ENCODE measurements at places on chromosomes 3 and 15.

GRCh38 chr3:33067484-33067883, 29.5 kb downstream of the GLB1 start:
- DNase-seq: no peak

DNA sequence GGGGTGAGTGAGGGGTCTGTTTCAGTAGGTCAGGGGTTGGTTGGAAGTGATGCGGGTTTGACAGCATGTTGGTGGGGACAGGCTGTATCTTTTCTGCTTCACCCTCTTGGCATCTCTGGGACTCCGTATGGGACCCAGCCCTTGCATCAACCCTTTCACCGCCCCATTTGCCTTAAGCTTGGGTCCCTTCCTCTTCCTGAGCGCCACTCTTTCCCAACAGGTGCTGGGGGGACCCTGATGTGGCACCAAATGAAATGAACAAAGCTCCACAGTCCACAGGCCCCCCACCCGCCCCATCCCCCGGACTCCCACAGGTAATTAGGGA, 1.1 kb downstream of the EIF4G1 start:
- DNase-seq: no peak

DNA sequence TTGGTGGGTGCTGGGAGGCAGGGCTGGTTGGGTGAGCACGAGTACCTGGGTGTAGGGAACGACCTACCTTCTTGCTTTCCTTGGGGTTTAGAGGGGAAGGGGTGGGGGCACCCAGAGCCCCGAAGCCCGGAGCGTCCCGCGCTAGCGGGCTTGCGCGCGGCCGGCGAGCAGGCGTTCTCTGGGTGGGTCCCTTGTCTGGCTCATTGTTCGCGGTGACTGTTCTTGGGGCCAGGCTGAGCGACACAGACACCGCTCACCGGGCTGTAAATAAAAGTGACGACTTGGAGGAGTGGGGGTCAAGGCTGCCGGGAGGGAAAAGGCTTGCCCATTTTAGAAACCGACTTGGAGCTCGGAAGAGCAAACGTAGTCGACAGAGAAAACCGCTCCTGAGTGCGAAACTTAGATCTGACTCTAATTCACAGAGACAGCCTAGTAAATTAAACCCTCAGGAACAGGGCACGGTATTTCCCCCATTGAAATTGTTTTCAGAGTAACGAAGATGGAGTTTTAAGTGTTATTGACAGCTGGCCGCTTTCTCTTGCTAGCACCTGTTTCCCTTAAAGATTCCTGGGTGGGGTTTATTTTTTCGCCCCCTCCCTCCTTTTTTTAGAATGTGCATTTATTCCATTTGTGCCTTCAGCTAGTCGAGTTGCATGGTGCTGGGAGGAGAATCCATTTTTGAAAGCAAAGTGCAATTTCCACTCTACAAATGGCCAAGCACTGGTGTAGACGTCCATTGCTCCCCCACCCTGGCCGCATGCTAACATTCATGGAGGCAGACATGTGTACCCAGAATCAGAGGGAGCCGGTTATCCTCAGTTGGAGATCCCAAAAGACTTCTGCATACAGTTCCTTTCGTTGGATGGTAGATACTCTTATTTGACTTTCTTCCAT, 532.1 kb upstream of the SEMA6D start:
- DNase-seq: no peak

DNA sequence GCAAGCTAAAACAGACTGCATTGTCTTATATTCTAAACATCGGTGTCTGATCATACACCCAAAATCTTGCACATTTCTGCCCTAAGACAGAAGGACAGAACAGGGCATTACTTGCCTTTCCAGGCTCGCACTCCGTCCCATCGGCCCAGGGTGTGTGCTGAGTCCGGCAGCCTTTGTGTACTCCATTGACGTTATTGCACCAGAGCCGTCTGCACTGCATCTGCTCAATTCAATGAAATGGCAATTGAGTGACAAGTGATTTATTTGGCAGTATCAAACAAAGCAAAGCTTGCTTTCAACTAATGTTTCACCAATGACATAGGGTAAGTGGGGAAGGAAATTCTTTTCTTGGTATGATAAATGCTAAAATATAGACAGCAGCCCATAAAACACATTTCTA, 40.0 kb downstream of the ADAMTS9 start:
- no peak for DNase-seq

DNA sequence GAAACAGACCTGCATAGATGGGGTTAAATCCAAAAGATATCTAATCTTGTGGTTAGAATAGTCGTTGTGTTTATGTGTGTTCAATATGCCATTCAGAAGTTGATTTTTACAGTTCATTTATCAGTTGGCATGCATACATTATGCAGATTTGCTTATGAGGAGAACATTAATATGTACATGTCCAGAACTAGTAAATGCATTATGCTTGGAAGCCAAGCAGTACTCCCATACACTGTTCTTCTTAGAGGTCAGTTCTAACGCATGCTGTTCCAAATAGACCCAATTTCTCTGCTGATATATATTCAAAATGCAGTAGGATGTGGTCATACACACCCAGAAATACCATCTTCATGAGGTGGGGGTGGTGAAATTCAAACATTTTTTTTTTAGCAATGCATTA, 956 bp downstream of the FGF12 start:
- no peak for DNase-seq

DNA sequence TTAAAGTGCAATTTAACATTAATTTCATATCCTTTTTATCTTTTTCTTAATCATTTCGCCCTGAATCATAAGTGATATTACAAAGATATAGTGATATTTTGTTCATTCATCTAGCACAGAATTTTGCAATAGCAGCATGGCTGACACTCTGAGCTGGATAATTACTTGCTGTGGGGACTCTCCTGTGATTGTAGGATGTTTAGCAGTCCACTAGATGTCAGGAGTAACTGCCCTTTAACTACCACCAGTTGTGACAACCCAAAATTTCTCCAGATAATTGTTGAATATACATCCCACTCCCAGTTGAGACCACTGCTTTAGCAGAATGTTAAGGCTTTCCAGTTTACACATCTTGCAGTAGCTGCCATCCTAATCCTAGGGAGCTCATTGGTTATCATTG, 196.8 kb upstream of the MBNL1 start:
- peak; percentile 60 for DNase-seq

- DNase-seq: no peak
Measured at GRCh38 chr3:123658118-123658851, 73.4 kb upstream of the HACD2 start.

DNA sequence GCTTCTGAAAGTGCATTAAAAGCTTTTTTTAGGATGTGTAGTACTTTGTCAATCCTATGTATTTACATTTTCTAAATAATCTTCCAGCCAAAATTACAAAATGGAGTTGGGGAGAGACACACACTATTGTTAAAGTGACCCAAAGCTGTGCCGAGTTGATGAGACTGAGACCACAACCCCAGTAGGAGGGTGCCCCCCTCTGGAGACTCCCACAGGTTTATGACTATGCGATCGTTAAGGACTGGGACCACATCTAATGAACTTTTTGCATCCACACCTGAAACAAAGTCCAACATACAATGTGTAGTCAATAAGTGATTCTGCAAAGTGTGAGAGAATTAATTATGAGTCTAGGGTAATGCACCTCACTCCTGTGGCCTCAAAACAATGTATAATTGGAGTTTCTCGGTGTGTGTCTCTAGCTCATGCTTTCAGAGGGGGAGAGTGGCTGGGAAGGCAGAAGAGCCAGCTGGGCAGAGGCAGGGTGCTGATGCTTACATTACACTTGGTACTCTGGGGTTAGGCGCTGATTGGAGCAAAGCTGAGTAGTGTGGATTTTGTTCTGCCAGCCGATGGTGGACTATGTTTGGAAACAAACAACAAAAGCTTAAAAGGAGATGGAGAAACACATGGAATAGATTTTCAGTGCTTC, 102.8 kb downstream of the KCNH8 start:
- no peak for DNase-seq

- no peak for DNase-seq
Measured at GRCh38 chr3:185764980-185765370, 59.9 kb downstream of the IGF2BP2 start.

- no peak for DNase-seq
Measured at GRCh38 chr3:36776436-36776835, 12.1 kb upstream of the DCLK3 start.

GRCh38 chr3:61853912-61854311, 292.5 kb downstream of the PTPRG start:
- no peak for DNase-seq

DNA sequence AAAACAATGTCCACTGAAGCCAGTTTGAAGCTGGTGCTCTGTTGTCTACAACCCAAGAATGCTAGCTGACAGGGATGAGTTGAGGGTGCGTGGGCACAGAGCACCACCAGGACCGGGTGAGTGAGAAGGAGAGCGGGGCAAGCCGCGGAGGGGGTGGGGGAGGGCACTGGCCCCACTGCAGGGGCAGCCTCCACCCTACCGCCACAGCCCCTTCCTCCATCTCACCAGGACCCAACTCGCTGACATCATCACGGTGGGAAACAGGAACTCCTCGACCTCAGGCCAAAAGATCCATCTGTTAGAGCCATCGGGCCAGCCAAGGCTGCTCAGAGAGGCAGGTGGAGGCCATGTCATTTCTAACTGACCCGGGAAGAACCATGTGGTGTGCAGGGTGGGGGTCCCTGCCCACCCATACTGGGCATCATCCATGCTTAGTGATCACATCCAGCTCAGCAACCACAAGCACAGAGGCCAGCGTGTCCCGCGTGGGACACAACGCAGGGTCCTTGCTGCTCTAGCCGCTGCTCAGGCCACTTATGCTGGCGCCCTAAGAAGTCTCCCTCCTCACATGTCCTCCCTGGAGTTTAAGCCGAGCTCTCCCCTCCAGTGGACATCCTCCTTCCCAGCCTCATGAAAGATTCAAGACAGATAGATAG, 57.6 kb upstream of the GATA2 start:
- no peak for DNase-seq

DNA sequence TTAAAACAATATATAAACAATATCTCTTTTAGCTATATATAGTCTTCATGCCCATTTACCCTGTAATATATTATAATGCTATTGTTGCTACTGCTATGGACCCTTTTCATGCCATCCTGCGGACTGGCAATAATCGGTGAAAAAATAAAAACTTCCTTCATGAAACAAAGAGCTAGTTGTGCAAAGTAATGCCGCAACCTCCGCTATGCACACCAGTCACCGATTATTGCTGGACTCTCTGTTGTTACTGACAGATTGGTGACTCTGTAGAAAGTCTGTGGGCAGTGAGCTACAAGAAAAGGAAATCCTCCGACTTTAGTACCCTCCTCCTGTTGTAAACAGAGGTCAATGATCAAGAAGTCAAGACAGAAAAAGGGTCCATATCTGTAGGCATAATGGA, 17.9 kb upstream of the ICE2 start:
- no peak for DNase-seq

DNA sequence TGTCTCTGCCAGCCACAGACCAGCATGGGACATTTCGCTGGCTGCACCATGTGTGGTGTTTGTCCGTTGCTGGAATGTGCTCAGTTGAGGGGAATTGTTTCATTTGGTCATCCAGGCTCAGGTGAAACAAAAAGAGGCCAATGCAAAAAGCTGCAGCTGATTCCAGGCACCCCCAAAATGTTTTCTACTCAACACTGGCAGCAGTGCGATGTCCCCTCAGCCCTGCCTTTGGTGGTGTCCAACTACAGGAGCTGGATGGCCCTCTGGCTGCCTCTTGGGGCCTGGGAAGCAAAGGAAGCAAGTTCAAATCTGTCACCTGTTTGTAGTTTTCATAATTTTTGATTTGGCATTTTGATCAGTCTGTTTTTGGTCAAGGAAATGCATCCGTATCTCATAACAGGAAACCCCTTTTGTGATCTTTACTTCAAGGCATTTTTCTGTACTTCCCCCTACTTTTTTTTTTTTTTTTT, 141.8 kb downstream of the EEFSEC start:
- DNase-seq: no peak

- no peak for DNase-seq
Measured at GRCh38 chr3:81699536-81700320, 61.7 kb downstream of the GBE1 start.

GRCh38 chr15:44029940-44030568, 165.0 kb downstream of the FRMD5 start:
- no peak for DNase-seq

- DNase-seq: no peak
Measured at GRCh38 chr3:84304214-84304613, 654.6 kb upstream of the CADM2 start.

- no peak for DNase-seq
Measured at GRCh38 chr3:89108291-89108550, 800 bp downstream of the EPHA3 start.

DNA sequence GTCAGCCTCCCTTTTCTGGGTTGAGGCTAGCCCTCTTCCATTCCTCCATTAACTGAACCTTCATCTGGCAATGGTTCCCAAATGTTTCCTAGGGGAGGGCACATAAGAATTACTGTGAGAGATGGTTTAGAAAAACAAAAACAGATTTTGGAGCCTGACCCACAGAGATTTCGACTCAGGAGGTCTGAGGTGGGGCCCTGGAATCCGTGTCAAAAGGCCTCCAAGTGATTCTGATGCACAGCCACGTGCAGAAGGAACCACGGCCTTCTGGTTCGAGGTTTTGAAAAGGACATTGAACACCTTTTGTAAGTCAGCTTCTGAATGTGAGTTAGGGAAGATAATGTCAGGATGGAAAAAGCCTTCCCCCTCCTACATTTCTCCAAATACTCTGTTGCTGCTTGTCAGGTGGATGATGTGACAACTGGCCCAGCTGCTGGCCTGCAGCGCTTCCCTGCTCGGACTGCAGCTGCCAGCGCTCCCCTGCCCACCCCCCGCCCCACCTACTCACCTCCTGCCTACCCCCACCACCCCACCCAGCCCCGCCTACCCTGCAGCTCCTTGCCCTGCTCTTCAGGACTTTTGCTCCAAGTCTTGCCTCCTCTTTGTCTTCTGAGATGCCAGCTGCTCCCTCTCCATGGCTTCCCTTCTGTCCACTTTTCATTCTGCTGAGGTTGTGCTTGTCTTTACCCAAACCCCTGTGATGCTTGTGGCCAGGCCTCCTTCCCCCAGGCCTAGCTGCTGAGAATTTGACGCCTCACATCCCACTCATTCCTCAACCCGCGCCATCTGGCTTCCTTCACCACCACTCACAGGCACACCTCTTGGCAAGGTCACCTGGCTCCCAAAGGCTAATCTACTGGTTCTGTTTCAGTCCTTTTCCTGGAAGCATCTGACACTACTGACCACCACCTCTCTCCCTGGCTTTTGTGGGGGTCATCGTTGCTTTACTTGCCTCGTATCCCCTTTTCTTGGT, 6.6 kb downstream of the EHD4 start:
- DNase-seq: no peak

- DNase-seq: no peak
Measured at GRCh38 chr3:177037241-177037640, 160.0 kb downstream of the TBL1XR1 start.

DNA sequence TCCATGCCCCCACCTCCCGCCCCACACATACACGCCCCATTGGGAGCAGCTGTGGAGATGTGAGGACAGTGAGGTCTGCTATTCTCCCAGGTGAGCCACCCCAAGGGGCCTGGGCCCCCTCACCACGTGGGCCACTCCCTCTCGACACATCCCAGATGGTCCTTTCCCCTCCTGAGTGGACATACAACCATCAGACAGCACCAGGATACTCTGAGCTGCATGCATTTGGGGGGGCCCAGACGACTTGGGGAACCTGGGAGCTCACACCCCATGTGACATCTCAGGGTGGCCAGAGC, 17.5 kb downstream of the FBLN2 start:
- no peak for DNase-seq

GRCh38 chr15:33494306-33494705, 183.5 kb downstream of the RYR3 start:
- DNase-seq: no peak

Measured in CD4-positive, CD25-positive, alpha-beta regulatory T cell (primary cell).